SK-N-MC (cell line): ENCODE measurements at places on chromosomes 7 and 10.

- DNase-seq: no peak
Measured at GRCh38 chr10:7986851-7987250, 67.6 kb upstream of the GATA3 start.

- DNase-seq: no peak
Measured at GRCh38 chr10:49624629-49625028, 10.8 kb downstream of the CHAT start.

- DNase-seq: no peak
Measured at GRCh38 chr10:125155101-125155500, 5.3 kb downstream of the CTBP2 start.

DNA sequence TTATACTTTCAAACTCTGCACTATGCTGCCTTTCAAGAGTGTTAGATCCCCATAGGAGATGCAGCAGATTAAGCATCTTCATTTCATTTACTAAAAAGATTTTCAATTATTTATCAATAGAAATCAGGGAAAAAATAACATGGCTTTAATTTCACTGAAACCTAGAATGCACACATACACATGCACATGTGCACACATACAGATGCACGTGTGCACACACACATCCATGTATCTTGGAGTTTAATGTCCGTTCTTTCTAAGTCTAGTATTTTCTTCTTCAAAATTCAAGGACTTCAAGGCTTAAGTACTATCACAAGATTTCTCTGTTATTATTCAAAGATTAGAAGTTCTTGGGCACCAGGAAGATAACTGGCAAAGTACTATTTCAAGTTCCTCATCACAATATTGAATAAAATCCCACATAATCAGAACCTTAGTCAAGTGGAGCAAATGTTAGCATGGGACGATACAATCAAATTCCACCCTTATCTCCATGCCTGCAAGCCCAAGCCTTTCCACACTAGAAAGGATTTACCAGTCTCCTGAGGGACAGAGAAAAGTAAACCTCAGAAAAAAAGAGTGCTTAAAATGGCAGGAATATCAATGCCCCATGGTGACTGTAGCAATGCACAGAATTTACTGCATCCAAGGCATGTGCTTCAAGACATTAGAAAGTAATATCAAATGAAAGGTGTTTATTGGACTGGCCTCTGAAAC lies 494.4 kb downstream of the XPNPEP1 start:
- no peak for DNase-seq

DNA sequence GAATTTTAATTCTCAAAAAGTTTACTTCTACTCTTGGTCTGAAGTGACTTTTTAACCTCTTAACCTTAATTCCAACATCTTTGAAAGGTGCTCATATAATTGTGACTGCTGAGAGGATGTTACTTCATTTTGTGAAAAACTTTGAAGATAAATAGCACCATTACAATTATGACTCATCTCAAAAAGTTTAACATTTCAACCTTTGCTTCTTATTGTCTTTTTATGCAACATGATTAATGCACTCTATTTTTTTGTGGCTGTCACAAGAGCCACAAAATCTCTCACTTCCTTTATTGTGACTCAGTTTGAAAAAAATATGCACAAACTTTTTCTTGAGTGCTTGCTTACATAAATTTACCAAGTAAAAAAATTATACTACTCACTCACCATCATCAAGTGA lies 383.1 kb downstream of the LRRTM3 start:
- no peak for DNase-seq

- no peak for DNase-seq
Measured at GRCh38 chr7:157715938-157716280, 379.1 kb downstream of the DNAJB6 start.

DNA sequence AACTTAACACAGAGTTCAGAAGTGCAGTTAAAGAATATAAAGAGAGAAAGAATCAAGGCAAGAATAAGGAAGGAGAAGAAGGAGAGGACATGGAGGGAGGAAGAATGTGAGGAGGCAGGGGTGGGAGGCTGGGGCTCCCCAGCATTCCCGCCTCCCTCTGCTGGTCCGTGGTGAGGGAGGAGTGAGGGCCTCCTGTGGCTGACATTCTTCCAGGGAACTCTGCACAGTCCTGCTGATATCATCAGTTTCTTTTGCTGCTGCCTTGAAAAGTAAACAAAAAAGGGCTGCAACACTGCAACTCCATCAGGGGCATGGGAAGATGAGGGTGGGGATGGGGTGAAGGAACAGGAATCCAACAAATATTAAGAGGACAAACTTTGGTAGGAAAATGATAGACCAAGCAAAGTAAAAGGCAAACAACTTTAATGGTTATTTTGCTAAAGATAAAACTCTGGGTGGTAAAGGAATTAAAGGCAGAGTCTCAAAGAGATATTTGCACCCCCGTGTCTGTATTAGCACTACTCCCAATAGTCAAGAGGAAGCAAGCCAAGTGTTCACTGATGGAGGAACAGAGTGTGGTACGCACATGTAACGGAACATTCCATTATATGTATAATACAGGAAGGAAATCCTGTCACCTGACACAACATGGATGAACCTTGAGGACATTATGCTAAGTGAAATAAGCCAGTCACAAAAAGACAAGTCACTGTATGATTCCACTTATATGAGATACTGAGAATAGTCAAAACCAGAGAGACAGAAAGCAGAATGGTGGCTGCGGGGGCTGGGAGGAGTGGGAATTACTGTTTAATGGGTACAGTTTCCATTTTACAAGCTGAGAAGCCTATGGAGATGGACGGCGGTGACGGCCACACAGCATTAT lies 8.0 kb upstream of the SPOCK2 start:
- DNase-seq: no peak

DNA sequence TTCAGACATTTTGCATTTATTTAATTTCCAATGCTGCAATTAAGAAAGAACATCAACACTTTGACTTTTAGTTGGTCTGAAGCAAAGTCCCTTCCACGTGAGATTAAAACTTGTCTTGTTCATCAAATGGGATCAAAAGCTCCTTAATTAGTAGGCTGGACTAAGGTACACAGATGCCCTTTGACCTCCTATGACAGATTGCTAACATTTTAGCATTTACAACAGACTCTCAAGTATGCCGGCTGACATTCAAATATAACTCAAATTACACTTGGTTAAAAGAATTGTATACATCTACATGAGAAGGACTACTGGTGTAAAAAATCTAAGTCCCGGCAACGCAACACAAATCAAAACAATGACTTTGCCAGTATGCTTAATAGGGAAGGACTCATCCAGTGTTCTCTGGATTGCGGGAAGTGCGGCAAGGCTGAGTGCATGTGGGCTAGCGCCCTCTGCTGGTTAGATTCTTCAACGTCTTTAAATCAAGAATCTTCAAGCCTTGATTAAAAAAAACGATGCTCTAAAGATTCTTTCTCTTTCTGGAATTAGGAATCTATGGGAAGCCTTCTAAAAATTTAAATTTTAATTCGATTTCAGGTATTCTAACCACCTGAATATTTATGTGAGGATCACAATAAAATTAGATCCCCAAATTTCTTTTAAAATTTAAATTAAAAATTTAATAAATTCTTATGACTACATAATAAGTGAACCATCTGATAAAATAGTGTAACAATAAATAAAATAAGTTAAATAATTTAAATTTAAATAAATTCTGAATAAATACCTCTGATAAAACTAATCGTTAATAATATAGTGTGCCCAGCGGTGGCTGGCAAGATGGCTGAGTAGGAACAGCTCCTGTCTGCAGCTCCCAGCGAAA lies 444.7 kb downstream of the DGKB start:
- peak; percentile 87 for DNase-seq

DNA sequence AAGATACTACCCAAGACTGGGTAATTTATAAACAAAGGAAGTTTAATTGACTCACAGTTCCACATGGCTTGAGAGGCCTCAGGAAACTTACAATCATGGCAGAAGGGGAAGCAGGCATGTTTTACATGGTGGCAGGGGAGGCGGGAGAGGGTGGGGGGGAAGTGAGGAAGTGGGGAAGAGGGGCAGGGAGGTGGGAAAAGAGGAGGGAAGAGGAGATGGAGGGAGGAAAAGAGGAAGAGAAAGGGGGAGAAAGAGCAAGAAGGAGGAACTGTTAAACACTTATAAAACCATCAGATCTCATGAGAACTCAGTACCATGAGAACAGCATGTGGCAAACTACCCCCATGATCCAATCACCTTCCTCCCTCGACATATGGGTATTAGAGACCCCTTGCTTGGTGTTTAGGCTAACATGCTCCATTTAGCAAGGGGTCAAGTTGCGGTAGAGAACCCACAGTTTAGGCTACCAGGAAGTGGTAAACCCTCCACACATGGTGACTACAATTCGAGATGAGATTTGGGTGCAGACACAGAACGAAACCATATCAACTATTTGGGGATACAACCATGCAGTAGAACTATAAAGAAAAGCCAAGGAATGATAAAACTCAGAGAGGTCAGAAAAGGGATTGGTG lies 3.5 kb upstream of the LMBR1 start:
- no peak for DNase-seq

GRCh38 chr10:64174666-64175255 lies 653.6 kb downstream of the REEP3 start:
- no peak for DNase-seq
